ENCODE measurements at places on chromosomes 6 and 20.

DNA sequence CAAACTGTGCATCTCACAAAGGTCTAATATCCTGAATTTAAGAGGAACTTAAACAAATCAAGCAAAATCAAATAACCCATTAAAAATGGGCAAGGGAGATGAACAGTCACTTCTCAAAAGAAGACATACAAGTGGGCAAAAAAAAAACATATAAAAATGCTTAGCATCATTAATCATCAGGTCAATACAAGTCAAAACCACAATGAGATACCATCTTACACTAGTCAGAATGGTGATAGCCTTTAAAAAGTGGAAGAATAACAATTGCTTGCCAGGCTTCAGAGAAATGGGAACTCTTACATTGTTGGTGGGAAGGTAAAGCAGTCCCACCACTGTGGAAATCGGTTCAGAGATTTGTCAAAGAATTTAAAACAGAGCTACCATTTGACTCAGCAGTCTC, 646.7 kb upstream of the PTCHD4 start:
- no peak for DNase-seq

DNA sequence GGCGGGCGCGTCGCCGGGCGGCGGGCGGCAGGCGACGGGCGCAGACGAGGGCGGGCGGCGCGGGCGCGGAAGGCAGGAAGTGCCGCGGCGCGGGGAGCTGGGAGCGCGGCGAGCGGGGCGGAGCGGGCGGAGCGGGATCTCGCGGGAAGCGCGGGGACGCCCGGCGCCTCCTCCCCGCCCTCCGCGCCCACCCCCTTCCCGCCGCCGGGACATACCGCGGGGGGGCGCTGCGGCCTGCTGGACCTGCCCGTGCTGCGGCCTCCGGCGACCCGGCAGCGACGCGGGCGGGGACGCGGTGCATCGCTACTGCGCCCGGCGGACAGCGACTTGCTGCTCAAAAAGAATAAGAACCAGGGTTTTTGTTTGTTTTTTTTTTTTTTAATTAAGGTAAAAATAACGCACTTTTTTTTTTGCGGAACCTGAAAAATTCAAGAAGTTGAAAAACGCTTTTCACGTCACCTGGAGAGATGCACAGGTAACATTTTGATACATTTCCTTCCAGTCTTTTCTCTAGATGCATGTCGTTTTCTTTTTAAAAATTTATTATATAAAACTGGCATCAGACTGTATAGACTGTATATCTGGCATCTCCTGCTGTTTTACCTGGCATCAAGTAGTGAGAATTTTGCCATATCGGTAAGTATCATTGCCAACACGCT, at the start of gene CENPB:
Gene CENPB (minus strand): TSS at position 76 of the 659 bp plus-strand sequence. CDS start 257 bp downstream, outside the sequence.
- DNase-seq = peak; percentile 94

DNA sequence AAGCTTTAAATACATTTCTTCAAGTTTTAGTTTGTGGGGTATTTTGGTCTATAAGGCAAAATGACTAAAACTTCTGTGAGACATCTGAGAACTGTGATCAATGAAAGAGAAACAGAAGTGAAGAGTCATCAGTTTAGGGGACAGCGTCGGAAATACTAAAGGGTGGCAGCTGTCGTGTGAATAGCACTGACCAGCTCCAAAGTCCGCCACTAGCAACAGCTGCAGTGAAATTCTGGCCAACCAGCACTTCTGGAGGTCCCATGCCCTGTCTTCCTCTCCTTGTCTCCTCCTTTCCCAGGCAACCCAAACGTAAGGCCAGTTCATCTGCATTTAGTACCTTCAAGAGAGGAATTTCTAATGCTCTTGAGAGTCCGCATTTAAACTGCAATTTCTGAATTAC, 87.5 kb downstream of the DACT2 start:
- no peak for DNase-seq

- no peak for DNase-seq
Observed at GRCh38 chr6:20286968-20287565, 74.8 kb upstream of the MBOAT1 start.

- DNase-seq = no peak
Observed at GRCh38 chr20:9966966-9967365, 67.8 kb upstream of the ANKEF1 start.

GRCh38 chr20:7673841-7674240, 266.4 kb downstream of the HAO1 start:
- DNase-seq = no peak

- no peak for DNase-seq
Observed at GRCh38 chr6:88945415-88946008, 17.9 kb downstream of the RNGTT start.

DNA sequence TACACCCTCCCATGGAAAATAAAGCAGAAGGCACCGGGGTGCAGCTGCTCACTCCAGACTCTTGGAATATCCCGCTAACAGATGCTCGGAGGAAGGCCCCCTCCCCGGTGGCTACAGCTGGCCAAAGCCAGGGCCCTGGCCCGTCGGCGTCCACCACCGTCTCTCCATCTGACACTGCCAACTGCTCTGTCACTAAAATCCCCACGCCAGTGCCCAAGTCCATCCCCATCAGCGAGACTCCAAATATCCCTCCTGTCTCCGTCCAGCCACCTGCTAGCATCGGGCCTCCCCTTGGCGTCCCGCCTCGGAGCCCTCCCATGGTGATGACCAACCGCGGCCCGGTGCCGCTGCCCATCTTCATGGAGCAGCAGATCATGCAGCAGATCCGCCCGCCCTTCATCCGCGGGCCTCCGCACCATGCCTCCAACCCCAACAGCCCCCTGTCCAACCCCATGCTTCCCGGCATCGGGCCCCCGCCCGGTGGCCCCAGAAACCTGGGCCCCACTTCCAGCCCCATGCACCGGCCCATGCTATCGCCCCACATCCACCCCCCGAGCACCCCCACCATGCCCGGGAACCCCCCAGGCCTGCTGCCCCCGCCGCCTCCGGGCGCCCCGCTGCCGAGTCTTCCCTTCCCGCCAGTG, 143.9 kb downstream of the SOBP start:
- no peak for DNase-seq

- DNase-seq = no peak
Observed at GRCh38 chr20:10939331-10939941, 265.6 kb upstream of the JAG1 start.

- no peak for DNase-seq
Observed at GRCh38 chr6:16694781-16695578, 66.3 kb downstream of the ATXN1 start.

GRCh38 chr6:168104636-168105035, 25.6 kb upstream of the FRMD1 start:
- DNase-seq = peak; percentile 54

DNA sequence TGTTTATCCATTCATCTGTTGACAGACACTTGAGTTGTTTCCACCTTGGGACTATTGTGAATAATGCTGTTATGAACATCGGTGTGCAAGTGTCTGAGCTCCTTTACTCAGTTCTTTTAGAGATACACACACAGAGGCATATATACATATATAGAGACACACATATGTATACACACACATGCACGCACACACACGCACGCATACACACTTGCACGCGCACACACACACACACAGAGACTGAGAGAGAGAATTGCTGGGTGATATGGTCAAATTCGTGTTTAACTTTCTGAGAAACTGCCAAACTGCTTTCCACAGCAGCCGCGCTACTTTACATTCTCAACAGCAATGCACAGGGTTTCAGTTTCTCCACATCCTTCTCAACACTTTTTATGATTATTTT, 273.3 kb downstream of the FARS2 start:
- DNase-seq = no peak

GRCh38 chr6:13480631-13481501, 6.5 kb downstream of the GFOD1 start:
- DNase-seq = no peak

DNA sequence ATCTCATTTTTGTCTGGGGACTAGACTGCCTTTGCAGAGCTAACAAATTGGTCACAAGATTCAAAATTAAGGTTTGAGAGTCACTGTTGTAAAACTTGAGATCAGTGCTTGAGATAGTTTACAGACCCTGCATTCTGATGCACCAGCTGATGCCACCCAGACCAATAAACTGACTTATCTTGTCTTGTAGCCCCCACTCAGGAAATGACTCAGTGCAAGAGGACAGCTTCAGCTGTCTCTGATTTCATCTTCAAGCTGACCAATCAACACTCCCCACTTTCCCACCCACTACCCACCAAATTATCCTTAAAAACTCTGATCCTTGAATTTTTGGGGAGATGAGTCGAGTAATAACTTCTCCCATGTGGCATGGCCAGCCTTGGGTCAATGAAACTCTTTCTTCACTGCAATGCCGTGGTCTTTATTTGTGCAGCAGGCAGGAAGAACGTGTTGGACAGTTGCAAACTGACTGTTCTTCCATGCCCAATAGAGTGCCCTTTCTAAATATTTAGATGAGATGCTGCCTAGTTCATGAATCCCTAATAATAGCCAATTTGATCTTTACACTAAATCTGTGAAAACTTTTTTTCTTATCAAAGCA, 48.3 kb upstream of the PROKR2 start:
- no peak for DNase-seq

GRCh38 chr20:32804817-32805216, 14.9 kb upstream of the MAPRE1 start:
- no peak for DNase-seq

DNA sequence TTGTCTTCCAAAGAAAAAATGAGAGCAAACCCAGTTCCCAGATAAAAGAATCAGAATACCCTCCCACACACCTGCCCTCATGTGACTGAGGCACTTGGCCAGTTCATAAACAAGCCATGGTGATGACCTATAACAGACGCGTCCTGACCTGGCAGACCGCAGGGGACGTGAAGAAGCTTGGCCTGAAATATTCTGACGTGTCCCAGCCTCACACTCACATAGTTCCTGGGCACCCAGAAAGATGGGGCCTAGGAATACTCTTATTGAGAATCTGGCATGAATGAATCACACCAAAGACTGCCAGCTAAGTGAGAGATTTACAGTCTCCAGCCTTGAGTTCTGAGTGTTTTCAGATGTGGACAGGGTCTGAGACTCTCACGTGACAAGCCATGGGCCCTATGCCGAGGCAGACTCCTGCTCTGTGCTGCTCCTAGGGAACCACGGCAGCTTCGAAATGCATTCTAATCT, 17.2 kb upstream of the MAP3K4 start:
- peak; percentile 77 for DNase-seq

DNA sequence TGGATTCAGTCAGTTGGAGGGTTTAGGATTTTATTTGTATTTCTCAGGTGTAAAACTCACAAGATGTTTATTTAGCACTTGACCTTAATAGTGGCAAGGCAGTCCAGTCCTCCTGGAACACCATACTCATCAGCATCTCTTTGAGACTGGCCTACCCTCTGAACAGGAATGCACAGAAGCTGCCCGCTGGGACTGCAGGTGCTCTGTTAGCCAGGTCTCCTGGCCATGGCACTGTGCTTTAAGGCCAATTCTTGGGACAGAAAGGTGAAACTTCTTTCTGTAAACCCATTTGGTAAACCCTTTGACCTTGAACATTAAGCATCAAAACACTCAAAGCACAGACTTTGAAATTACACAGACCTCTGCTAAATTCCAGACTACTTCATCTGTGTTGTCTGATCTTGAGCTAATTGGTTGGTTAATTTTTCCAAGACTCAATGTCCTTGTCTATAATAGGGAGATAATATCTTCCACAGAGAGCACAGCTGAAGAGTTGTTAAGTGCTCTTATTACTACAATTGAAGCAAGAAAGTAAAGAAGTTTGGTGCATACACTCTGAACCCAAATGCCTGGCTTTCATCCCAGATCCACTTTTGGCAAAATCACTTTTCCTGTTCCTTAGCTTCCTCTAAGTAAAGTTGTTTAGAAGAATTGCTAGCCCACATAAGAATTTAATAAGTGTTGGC, 54.9 kb upstream of the NT5E start:
- no peak for DNase-seq

DNA sequence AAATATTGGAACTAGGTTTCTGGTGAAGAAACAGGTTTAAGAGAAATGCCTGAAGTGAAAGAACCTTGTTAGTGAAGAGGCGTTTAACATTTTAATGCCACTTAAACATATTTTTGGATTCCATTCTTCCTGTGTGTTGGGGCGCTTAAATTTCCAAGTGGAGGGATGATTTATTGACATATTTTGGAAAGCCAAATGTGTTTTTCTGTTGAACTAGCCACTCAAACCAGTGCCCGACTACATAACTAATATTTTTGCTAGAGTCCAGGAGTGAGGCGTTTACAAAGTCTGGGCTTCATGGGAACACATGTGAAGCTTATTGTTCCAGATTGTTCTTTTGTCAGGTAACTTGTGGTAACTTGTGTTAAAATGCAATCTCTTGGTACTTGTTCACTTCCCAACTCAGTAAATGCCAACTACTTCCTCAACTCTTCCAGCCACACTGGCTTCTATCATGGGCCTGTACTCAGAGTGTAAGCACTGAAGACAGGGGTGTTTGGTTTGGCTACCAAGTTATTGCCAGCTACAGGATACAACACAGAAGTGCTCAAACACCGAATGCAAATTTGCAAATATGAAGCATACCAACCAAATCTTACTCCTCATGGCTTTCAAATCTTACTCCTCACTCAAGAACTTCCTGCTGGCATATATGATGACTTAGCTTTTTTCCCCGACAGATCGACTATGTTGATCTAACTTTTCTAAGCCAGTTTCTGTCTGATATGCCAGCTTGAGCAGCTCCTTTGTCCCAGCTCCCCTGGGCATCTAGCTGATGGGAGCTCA, 2.0 kb upstream of the ZNFX1 start:
- DNase-seq = no peak

DNA sequence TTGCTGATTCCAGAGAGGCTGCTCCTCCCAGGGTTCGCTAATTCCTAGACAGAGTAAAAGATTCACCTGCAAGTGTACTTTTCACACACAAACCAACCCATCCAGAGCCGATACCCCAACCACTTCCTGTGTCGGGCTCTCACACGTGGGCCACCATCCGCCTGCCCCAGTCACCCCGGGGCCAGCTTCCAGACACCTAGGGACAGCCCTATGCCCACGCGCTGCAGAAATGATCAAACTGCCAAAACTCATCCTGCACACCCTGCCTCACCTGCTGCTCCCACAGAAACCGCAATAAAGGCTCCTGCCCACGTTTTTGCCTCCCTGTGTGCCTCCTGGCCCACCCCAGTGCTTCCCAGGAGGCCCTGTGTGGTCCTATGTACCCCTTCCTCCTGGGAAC, 59.5 kb downstream of the PSMG4 start:
- peak; percentile 19 for DNase-seq

- no peak for DNase-seq
Observed at GRCh38 chr6:140653972-140654371, 1279.5 kb upstream of the CITED2 start.

DNA sequence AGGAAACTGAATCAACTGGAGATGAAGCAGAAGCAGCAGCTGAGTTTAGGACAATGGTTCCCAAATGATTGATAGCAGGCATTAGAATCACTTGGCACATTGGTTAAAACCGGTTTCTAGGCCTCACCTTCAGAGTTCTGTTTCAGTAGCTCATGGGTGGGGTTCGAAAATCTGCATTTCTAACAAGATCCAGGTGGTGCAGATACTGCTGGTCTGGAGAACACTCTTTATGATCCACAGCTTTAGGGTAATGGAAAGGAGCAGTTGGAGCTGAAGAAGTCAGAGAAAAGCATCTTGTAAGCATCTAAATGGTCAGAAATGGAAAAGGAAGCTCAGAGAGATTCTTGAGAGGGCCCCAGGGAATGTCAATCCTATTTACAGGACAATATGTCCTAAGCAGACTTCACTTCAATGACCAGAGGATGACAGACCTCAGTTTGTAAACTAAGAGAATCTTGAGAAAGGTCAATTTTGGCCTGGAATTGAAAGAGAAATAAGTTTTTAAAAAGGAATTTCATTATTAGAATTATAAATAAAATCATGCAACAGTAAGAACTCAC, 8.5 kb downstream of the TSPYL1 start:
- no peak for DNase-seq

GRCh38 chr6:90947184-90948064, 360.6 kb upstream of the MAP3K7 start:
- no peak for DNase-seq

- no peak for DNase-seq
Observed at GRCh38 chr6:129730477-129731165, 20.6 kb upstream of the ARHGAP18 start.
